ENCODE measurements at places on chromosomes 13 and 19.

- DNase-seq: peak; percentile 26
Observed at GRCh38 chr13:106349080-106349931, 186.2 kb downstream of the EFNB2 start.

GRCh38 chr13:41680900-41681299, 223.6 kb downstream of the RGCC start:
- DNase-seq: no peak

DNA sequence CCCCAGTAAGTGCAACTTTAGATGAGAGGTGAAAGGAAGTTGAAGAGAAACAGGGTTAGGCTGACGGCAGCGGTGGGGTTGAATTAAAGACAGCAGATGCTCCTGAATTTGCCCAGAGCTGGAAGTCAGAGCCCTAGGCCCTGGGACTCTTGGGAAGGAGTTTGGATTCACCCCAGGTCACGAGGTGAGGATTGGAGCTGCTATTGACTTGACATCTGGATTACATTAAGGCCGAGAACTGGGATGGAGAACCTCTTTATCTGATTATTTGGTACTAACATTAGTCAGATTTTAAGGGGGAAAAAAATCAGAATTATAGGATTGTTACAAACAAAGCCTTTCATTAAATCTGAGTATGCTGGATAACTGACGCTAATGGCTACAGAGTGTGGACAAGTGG, 367.2 kb downstream of the ZNF536 start:
- DNase-seq: no peak

DNA sequence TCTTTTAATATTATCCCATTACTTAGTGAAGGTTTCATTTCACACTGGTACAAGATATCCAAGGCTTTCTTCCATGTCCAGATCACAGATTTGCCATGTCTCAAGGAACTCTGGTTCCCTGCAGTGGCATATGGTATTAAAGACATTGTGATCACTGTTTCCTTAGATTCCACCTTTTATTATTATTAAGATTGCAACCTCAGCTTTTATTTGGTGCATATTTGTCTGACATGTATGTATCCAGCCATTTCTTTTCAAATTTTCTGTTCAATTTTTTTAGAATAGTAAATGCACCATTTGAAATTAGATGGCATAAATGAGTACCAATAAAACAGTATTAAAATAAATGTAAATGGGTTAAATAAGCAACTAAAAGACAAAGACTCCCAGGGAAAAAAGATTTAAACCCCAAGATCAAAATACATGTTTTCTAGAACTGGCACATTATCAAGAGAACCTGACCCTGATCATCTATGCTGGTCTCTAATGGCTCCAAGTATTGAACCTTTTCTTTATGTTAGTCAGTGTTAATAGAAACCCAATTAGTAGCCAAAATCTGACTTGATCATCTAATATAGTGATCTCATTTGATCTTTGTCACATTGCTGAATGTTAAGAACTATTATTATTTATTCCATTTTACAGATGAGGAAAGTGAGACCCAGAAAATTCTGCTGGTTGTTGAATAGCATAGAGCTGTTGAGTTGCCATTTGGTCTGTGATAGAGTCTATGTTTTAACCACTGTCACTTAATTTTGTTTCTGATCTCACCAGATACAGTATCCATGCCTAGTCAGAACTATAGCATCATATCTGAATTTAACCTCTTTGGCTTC, at the start of gene OR10H4:
Gene OR10H4, plus strand, starts transcription at position 786 of the 836 bp plus-strand sequence. Its CDS starts 0 bp downstream, at position 786.
- no peak for DNase-seq

- no peak for DNase-seq
Observed at GRCh38 chr19:30026933-30027332, 84.9 kb downstream of the URI1 start.

DNA sequence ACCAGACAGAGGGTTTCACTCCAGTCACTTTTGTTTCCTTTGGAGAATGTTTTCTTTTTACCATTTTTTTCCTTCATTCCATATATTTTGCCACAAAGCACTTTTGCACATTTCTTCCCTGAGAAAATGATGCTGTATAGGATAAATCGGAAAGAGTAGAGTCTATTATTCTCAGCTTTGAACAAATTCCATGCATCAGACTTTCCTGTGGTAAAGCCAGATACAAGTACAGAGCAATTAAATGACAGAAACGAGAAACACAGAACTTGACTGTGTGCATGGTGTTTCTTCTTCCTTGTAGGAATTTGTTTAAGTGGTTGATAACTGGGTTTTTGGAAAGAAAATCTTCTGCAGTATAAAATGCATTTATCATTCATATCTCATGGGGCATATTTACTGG, 107.4 kb upstream of the CSNK1A1L start:
- DNase-seq: no peak

- no peak for DNase-seq
Observed at GRCh38 chr13:47929156-47929555, 71.9 kb downstream of the SUCLA2 start.

- DNase-seq: no peak
Observed at GRCh38 chr13:41820581-41821237, 140.2 kb downstream of the VWA8 start.

DNA sequence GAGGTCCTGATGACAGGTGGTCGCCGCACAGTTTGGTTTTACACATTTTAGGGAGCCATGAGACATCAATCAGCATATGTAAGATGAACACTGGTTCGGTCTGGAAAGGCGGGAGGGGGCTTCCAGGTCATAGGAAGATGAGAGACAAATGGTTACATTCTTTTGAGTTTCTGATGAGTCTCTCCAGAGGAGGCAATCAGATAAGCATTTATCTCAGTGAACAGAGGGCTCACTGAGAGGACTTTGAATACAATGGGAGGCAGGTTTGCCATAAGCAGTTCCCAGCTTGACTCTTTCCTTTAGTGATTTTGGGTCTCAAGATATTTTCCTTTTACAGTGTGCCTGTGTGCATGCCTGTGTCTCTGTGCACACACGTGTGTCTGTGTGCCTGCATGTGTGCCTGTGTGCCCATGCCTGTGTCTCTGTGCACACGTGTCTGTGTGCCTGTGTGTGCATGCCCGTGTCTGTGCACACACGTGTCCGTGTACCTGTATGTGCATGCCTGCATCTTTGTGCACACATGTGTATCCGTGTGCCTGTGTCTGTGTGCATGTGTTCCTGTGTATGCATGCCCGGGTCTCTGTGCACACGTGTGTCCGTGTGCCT, 35.5 kb upstream of the TMEM255B start:
- no peak for DNase-seq

GRCh38 chr13:49560270-49561061, 24.9 kb downstream of the RCBTB1 start:
- no peak for DNase-seq

GRCh38 chr19:10299545-10300458, 9.8 kb downstream of the ZGLP1 start:
- no peak for DNase-seq

GRCh38 chr19:8654591-8655339, 24.3 kb downstream of the NFILZ start:
- peak; percentile 27 for DNase-seq

DNA sequence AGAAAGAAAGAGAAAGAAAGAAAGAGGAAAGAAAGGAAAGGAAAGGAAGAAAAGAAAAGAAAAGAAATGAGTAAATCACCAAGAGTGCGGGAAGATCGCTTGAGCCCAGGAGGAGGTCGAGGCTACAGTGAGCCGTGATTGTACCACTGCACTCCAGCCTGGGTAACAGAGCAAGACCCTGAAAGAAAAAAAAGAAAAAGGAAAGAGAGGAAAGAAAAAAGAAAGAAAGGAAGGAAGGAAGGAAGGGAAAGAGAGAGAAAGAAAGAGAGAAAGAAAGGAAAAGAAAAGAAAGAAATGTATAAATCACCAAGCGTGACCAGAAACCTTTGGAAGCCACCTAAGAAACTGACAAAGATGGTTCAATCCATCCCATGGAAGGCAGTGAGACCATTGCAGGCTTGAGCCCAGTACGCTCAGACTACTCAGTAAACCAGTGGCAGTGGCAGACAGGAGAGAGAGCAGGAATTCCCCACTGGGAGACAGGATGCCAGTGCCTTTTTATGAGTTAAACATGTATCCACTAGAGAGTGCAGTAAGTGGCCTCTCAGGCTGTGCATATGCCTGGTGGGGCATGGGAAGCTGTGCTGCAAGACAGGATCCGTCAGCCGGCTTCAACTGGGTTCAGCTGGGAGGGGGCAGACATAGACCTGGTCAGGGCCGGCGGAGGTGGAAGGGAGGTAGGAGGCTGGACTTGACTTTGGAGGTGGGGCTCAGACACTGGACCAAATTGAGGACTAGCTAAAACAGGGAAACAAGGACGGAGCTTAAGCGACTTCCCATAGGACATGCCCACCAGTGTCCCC, 4.8 kb downstream of the GPR42 start:
- no peak for DNase-seq

- DNase-seq: no peak
Observed at GRCh38 chr13:60398907-60399589, 2.0 kb downstream of the TDRD3 start.

DNA sequence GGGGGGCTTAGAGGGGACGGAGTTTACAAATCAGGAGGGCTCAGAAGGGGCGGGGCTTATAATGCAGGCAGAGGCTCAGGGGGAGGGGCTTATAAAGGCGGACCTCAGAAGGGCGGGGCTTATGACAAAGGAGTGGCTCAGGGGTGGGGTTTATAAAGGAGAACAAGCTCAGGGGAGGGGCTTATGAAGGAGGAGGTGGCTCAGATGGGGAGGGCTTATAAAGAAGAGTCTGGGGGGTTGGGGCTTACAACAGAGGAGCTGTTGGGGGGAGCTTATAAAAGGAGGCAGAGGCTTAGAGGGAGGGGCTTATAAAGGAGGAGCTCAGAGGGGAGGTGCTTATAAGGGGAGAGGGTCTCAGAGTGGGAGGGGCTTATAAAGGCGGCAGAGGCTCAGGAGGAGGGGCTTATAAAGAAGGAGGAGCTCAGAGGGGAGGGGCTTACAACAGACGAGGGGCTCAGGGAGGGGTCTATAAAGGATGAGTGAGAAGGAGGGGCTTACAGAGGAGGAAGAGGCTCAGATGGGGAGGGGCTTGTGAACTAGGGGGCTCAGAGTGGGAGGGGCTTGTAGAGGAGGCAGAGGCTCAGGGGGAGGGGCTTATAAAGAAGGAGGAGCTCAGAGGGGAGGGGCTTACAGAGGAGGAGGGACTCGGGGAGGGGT, 1.0 kb downstream of the SMIM24 start:
- DNase-seq: peak; percentile 19

GRCh38 chr19:39428283-39429112, 7.3 kb downstream of the RPS16 start:
- no peak for DNase-seq

DNA sequence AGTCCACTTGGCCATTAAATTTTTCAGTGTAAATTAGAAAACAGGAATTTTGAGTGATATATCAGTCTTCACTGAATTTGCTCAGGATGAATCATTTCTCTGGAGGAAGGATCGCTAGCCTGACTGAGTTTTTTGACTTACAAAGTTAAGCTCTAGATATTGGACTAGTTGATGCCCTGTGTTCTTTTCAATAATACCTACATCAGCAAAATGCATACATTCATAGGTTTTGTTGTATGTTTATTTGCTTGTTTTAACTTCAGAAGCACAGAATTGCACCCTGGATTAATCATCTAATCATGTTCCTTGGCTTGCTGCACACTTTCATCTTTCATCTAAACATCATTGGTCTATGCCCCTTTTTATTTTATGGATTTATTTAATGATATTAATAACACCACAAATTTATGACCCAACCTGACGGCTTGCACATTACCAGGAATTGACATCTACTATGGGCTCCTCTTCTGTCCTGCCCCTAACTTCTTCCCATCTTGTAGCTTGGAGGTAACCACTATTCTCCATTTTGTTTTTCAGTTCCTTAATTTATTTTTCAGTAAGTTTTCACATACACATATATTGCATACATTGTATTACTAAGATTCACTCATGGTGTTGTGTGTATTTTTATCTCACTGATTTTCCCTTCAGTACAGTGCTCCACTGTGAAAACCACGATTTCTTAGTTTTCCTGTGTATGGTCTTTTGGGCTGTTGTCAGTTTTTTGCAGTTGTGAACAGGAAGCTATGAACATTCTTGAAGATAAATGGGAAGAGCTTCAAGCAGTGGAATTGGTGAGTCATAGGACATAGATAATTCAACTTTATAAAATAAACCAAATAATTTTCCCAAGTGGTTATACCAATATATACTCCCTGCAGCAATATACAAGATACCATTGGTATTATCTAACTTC, 23.3 kb downstream of the COMMD6 start:
- DNase-seq: no peak

DNA sequence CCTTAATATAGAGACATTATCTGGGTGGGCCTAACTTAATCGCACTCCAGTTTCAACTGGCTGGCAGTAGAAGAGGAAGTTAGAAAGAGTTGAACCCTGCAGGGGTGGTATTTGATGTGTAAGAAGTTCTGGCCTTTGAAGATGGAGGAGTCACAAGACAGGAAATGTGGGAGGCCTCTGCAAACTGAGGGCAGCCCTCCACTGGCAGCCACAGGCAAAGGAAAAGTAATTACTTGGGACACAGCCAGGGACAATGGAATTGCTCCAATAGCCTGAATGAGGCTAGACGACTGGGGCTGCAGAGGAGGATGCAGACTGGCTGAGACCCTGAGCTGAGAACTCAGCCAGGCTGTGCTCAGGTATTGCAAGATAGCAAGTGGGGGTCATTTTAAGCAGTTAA, 703.3 kb upstream of the ARGLU1 start:
- no peak for DNase-seq

DNA sequence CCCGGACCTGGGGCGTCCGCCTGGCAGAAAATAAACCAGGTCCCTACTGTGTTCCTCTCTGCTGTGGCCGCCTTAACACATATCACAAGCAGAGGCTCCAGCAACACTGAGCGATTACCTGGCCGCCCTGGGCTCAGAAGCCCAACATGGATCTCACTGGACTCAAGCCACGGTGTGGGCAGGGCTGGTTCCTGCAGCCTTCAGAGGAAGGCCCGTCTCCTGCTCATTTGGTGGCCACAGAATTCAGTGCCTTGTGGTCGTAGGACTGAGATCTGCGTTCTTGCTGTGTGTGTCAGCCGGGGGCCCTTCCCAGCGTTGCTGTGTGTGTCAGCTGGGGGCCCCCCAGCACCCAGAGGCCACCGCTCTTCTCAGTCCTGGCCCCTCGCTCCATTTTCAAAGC, 30.2 kb downstream of the C2CD4C start:
- DNase-seq: no peak

DNA sequence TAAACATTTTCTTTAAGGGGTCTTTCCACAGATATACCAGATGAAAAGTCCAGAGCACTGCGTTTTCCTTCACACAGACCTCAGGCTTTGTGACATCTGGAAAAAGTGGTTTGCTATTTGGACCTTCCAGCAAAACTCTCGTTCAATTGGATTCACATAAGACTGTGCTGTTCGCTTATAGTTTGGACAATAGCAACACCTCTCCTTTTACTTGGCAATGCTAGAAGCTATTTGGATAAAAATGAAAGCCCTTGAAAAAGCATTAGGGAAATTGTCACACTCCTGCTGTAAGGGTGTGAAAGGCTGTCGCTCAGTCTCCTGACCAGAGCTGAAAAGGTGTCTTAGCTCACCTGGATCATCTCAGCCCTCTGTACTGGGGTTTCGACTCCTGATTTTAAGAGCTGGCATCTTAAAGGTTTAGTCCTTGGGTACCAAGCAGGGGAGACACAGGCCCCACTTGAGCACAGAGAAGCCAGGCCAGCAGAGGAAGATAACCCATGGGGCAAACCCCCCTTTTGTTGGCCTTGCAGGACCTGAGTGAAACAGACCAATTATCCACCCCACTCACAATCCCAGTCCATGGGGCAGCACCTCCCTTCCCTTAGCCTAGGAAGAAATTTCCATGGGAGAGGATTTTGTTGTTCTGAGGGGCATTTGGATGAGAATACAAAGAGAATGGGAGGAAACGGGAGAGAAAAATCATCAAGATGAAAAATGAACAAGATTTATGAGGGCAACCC, 257.6 kb downstream of the DLEU7 start:
- DNase-seq: no peak

GRCh38 chr19:46133101-46133627, 8.7 kb upstream of the IGFL3 start:
- no peak for DNase-seq

Data from tibial artery (tissue), 4 donors.